ENCODE measurements at places on chromosomes 4 and X.

GRCh38 chrX:153351981-153352380, 18.0 kb downstream of the ZNF275 start:
- DNase-seq = no peak

- no peak for DNase-seq
Observed at GRCh38 chr4:30396772-30397475, 323.2 kb upstream of the PCDH7 start.

DNA sequence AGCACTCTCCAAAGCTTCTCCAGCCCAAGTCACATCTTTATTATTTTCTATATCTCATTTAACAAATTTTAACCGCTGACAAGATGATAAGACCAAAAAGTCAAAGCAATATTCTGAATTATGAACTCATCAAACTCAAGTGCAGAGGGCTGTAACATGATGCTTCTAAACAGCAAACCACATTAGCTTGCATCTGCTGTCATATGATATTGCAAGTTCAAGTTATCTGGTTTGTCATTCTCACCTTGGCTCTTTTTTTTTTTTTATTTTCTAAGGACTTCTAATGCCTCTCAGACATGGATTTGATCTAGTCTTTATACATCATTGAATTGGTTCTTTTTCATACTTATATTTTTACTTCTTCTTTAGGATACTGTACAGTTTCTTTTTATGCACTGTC, 93.4 kb downstream of the SLC10A7 start:
- DNase-seq = no peak

- no peak for DNase-seq
Observed at GRCh38 chrX:155070663-155070974, 317 bp downstream of the CMC4 start.

DNA sequence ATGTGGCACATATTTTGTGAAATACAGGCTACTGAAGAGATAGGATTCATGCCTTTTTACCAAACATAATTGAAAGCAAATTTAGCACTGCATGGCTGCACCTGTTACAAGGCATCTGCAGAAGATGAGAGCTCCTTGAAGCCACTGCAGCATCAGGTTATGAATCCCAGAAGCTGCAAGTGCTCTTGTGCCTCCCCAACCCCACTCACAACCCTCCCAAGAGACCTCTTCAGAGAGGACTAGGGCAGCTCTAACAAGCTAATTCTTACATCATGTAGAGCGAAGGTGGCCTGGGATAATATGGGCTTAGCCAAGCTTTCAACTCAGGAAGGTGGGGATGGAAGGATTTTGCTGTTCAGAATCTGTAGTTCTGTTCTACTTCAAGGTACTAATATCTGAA, 27.2 kb downstream of the MFAP3L start:
- no peak for DNase-seq

DNA sequence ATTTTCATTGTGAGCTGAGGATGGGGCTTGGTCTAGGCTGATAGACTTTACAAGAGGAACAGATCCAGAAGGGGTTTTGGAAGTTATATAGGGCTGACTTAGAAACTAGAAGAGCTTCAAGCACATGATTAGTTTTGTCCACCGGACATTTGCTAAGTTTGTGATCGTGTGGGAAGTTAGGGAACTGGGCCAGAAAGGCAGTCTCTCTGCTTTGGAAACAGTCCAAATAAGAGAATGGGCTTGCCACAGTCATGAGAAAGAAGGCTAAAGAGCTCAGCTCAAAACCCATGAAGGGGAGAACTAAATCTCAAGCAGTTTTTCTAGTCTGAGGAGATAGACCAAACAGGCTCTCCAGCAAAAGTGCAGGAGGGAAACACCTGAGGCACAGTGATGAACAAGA, 67.8 kb downstream of the ZNF674 start:
- no peak for DNase-seq

DNA sequence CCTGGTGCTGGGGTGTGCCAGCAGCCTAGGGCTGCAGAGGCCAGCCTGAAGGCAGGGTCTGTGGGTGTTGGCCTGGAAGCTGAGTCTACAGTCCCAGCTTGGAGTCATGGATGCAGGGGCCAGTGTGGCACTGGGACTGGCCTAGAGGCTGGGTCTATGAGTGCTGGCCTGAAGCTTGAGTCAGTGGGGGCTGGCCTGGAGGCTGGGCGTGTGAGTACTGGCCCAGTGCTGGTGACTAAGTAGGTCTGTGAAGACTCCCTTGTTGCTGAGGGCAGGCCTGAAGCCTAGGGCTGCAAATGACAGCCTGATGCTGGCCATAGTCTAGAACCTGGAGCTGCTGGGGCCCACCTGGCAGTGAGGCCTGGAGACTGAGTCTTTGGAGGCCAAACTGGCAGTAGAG, 31.3 kb upstream of the ALG13 start:
- DNase-seq = no peak

DNA sequence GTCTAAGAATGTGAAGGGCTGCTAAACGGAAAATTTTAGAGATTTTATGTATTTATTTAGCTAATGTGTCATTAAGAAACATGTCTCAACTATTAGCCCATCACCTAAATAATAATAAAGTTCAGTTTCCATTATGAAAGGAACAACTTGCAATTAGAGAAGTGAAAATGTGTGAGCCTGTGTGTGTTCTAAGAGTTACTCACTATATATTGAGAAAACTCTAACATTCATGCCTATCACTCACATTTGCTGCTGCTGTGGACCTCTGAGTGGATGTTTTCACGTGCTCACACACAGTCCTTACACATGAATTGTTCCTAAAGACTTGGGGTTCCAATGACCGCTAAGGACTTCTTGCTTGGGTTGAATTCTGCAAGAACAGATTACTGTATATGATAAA, 364.0 kb downstream of the TMA16 start:
- no peak for DNase-seq

- DNase-seq = no peak
Observed at GRCh38 chrX:42094218-42094617, 170.9 kb upstream of the CASK start.

DNA sequence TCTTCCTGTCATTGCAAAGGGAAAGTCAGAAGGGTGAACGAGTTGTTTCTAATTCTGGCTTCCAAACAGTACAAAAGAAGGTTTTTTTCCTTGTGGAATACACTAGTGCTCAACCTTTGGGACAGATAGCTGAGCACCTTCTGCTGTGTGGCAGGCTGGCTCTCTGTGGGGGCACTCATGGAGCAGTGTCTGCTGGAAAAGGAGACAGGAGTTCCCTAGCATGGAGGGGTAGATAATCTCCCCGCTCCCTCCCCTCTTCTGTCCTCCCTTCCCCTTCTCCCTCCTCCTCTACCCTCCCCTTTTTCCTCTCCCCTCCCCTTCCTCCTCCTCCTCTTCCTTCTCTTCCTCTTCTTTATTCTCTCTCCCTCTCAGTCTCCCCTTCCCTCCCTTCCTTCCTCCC, 62.4 kb upstream of the MTM1 start:
- no peak for DNase-seq

GRCh38 chr4:78311306-78311705, 240.3 kb upstream of the ANXA3 start:
- DNase-seq = no peak

- no peak for DNase-seq
Observed at GRCh38 chr4:73018595-73018994, 50.9 kb downstream of the COX18 start.

DNA sequence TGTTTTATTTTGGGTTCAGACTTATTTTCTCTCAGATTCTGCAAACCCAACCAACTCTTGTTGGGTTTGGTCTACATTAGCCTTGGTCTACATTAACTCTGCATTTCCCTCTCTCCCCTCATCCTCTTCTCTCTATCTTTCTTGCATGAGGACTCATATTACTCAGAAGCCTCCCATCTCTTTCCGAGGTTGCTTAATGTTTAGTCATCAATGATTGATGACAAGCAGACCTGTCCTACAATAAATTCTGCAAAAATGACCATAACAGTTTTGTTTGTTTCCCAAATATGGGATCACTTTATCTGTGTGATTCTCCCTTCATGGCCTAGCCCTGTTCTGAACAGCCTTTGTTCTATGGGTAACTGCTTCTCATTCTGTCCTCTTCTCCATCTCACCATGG, 75.2 kb downstream of the GABRB1 start:
- no peak for DNase-seq

DNA sequence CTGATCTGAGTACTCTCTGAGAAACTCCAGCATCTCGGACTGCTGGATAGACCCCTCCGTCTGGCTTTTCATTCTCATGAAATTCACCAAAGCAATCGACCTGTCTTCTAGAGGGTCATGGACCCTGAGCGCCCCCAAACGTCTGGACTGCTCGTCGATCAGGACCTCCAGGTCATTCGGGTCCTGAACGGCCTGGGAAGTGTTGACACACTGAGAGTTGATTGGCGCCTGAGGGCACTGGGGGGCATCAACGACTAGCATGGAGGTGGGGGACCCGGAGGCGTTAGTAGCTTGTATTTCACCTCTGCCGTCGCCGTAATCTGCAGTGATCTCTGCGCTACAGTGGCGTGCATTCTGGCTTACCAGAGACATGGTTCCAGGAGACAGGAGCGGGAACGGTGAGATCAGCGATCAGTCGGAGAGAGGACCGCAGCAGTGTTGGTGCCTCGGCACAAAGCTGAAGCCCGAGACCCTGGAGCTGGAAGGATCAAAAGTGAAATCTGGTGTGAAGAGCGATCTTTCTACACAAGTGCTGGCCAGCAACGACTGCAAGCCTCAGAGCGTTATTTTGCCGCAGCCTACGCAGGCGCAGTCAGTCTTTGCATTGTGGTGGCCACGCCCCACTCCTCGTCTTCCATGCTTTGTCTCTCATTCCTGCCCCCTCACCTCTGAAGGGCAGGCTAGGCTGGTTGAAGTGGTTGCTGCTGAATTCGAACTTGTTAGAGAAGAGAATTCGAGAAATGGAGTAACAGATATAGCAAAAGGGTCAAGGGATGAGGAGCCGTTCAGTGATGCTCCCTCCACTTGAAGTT, at the start of gene MAGEE2:
MAGEE2 (minus strand) TSS at position 575 of the 812 bp plus-strand sequence; CDS start at position 372, 203 bp downstream.
- DNase-seq = peak; percentile 57

- no peak for DNase-seq
Observed at GRCh38 chr4:46894826-46895225, 14.2 kb downstream of the COX7B2 start.

- DNase-seq = no peak
Observed at GRCh38 chrX:103405009-103405333, 28.6 kb downstream of the BEX3 start.

DNA sequence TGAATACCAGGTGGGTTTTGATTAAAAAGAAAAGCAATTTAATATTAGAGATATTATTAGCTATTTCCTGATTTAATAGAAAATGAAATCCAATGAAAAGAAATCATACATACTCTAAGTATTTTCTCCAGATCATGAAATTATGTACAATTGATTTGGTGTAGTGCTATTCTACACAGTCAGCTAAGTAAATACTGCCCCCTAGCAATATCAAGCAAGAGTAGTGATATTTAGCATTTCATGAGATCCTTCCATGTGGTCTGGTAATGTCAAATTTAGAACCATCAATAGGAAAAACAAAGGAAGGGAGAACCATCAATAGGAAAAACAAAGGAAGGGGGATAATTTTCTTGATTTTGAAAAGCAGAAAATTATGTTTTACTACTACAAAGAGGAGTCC, 114.6 kb downstream of the TBCK start:
- DNase-seq = no peak

- no peak for DNase-seq
Observed at GRCh38 chr4:175341203-175341755, 423.1 kb downstream of the ADAM29 start.

DNA sequence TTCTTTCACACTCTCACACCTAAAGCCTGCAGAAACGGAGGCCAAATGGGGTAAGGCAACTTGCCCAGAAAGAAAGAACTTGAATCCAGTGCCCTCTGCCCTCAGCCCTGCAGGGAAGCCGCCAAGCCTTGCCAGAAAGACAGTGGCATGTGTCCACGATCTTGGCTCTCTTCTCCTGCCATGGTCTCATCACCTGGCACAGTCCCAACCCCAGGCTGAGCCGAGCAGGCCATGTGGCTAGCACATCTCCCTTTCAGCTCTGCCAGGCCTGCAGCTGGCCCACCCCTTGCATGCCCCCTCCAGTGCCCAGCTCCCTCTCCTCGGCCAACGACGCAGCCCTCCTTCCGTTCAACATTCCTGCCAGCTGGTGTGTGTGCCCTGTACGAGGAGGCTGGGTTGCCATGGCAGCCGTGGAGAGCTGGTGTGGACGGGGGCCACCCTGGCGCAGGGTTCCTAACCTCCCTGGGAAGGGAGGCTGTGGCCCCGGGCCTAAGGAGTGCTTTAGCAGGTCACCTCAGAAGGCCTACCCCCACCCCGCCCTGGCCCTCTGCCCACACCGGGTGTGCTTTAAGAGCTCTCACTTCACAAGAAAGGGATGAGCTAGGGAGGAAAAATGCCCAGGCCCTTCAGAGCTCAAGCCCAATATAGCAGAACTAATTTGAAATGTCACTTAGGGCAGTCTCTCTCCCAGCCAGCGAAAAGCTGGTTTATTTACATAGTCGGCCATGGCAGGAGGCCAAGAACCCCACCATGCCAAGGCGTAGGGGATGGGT, 73.0 kb upstream of the PJA1 start:
- DNase-seq = peak; percentile 72

- no peak for DNase-seq
Observed at GRCh38 chr4:54813674-54814073, 155.9 kb downstream of the KIT start.

DNA sequence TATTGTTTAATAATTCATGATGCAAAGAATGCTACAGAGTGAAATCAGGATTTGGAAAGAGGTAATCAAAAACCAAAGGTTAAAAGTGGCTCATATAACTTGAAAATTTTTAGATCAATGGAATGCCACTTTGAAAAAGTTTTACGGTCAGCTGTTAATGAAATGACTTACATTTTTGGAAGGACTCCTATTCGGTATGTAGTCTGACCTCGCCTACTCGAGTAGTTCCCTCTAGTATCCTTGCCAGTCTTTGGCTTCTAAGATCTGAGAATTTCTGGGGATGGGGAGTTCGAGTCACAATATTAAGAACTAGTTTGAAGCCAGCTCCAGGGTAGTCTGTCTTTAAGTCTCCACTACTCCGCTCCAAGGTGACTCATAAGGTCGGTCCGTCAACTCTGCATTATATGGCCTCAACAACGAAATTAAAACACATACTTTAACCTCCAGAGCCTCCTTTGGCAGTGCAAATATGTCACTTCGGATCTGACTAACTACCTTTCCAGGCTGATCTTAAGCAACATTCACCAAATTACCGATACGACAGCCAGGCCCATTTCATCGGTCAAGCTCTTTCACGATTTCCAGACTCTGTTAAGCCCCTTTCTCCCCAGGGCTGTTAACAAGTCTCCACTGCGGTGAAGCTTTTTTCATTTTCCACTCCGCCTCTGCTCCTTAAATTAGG, 733 bp upstream of the NAA15 start:
- DNase-seq = no peak
